ENCODE measurements at places on chromosomes 11 and 22.

- DNase-seq, result no peak
Observed at GRCh38 chr22:22086501-22087158, 104.0 kb upstream of the TOP3B start.

- DNase-seq, result no peak
Observed at GRCh38 chr11:77370217-77370616, 68.7 kb upstream of the GDPD4 start.

DNA sequence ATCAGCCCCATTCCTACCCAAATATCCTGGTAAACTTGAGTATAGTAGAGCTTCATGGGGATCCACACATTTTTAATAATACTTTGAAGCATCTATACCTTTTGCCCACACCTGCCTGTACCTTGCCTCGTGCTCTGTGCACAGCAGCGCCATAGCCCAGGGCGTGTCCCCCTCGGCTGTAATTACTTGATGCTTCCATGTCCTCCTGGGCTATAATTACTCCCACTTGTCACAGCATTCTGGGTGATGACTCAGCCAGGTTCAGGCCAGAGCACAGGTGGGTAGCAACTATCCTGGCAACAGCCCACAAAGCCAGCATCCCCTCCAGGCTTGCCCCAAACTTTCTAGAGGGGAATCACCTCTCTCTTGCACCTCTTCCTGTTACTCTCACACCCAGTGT, 23.7 kb upstream of the SLC36A4 start:
- DNase-seq, result no peak

- no peak for DNase-seq
Observed at GRCh38 chr11:127619946-127620345, 619.4 kb upstream of the KIRREL3 start.

GRCh38 chr22:25749420-25750169, 7.6 kb downstream of the MYO18B start:
- DNase-seq, result no peak

DNA sequence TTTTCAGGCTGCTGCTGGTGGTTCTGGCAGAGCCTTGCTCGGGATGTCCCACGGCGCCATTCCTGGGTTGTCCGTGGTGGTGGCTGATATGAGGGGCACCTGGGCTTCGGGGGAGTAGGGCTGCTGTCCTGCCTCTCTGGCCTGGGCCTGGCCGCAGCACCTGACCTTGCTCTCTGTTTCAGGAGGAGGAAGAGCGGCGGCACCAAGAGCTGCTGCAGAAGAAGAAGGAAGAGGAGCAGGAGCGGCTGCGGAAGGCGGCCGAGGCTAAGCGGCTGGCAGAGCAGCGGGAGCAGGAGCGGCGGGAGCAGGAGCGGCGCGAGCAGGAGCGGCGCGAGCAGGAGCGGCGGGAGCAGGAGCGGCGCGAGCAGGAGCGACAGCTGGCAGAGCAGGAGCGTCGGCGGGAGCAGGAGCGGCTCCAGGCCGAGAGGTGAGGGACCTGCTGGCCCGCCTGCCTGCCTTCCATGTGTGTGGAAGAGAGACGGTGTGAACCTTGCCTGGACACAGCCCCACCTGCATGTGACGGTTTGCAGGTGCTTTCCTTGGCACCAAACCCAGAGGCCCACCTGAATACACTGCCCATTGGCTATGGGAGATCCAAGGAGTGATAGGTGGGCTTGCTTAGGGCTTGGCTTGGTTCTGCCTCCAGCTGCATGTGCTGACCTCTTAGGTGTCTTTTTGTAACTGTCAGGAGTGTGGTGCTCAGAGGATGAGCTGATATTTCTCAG, 22.8 kb downstream of the INCENP start:
- DNase-seq, result no peak

- no peak for DNase-seq
Observed at GRCh38 chr11:36402568-36403170, 106.6 kb downstream of the PRR5L start.

DNA sequence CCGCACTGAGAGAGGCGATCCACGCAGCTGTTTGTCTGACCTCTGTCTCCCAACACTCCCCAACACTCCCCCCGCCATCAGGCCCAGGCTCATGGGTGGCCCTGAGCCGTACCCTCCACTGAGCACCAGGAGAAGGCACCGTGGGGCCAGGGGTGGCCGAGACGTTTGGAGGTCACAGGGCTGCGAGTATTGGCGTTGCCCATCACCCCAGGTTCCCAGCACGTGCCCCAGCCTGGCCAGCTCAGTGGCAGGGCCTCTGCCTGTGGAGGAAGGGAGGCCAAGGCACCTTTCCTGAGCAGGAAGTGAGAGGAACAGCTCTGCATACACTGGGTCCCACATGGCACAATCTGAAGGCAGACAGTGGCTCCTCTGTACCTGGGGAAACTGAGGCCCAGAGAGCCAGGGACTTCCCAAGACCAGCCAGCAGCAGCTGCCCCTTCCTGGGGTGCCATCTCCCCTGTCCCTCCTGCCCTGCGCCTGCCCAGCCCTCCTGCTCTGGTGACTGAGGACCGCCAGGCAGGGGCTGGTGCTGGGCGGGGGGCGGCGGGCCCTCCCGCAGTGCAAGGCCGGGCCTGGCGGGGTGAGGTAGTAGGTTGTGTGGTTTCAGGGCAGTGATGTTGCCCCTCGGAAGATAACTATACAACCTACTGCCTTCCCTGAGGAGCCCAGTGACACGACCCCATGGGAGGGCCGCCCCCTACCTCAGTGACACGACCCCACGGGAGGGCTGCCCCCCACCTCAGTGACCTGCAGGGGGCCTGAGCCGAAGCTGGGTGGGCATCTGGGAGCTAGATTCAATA, 37.0 kb upstream of the PPARA start:
- DNase-seq, result no peak

- DNase-seq, result no peak
Observed at GRCh38 chr22:45983797-45984196, 6.8 kb upstream of the WNT7B start.

- DNase-seq, result no peak
Observed at GRCh38 chr11:19615341-19616183, 97.1 kb upstream of the NAV2 start.

DNA sequence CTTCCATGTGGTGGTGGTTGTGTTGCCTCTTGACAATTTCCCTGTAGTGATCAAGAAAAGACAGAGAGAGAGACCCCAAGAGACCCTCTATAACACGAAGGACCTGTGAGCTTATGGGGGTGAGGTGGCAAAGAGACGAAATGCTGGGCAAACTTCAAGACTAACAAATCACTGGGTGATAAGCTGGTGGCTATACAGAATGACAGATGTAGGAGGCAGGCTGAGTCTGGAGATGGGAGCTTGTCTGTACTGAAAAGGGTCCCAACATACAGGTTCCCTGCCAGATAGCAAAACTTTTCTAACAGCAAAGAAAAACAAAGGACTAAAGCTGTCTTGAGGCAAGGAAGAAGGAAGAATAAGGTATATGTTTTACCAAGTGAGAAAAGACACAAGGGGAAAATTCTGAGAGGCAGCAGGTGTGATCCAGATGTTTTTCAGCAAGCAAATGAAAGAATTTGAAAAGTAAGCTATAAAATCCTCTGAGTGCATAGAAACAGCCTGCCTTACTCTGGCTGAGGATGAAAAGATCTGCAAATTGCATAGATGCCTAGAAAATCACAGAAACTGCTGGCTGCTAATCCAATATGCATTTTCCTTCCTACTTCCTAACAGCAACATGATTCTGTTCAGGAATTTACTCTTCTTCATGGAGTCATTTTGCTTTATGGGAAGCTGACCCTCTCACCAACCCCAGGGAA, 21.9 kb upstream of the LYVE1 start:
- DNase-seq, result no peak

- no peak for DNase-seq
Observed at GRCh38 chr11:72326151-72326848, 82.3 kb upstream of the PHOX2A start.

GRCh38 chr22:35014812-35015211, 51.1 kb upstream of the ISX start:
- DNase-seq, result no peak

DNA sequence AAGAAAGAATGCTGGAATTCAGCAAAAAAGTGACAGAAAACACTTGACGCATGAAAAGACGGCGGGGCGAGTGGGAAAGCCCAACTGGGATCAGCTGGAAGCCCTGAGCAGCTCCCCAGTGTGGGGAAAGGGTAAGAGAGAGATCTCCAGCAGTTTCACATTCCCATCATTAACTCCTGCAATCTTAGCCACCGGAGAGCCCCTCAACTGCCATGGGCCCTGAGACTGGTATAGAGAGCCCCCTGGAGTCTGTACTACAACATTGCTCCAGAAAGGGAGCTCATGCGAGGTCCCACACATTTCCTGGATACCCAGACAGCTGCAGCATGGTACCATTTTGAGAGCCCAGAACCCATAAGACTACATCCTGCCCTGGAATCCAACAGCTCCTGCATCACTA, 31.1 kb downstream of the MRGPRX4 start:
- DNase-seq, result no peak

DNA sequence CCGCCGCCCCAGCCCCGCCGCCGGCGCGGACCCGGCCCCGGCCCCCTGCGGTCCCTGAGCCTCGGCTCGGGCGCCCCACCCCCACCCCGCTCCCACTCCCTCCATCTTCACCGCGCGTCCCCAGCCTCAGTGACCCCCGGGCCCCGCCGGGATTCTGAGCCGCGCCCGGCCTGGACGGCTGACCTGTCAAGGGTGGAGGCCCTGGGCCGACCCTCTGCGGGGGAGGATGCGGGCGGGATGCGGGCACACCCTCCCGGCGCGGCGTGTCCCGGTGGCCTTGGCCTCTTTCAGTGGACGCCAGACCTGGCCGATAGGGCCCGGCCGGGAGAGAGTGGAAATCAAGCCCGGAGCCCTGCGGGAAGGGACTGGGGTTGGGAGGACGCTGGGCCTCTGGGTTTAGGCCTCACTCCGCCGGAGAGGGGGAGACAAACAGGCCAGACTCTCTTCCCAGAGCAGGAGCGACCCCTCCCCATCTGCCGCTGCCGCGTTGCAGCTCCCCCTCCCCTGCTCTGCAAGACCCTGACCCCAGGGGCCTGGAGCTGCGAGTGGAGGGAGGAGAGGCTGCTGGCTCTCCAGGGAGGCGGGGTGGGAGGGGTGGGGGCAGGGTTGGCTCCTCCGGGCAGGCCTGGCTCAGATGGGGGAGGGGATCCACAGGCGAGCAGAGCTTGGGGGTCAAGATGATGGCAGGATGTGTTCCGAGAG, 525 bp downstream of the MAPK8IP2 start:
- DNase-seq, result peak; percentile 45

DNA sequence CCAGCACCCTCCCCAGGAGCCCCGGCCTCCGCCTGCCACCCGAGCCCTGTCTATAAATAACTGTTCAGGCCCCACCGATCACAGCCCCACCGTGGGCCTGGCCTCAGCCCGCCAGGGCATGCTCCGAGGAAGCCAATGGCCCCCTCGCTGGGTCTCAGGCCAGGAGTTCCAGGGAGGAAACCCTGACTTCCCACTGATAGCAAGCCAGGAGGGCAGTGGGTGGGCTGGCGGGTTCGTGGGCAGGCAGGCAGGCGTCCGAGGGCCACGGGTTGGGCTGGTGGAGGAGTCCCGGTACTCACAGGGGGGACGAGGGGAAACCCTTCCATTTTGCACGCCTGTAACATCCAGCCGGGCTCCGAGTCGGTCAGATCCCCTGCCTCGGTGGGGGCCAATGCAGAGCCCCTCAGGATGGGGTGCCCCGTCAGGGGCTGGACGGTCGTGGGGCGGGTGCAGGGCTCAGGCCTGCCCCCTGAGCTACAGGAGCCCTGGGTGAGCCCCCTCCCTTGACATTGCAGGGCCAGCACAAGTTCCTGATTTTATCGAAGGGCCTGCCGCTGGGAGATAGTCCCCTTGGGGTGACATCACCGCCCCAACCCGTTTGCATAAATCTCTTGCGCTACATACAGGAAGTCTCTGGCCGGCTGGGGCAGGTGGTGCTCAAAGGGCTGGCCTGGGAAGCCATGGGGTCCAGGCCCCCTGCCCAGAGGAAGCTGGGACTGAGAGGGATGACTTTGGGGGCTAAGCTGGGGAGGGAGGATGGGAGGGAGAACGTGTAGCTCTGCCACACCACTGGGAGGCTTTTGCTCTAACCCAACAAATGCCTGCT, at the start of gene SPI1:
Gene SPI1 (minus strand): TSS at position 538 of the 826 bp plus-strand sequence. CDS start 194 bp downstream, at position 344.
- no peak for DNase-seq

- no peak for DNase-seq
Observed at GRCh38 chr11:130486391-130486836, 38.0 kb downstream of the ADAMTS15 start.

GRCh38 chr22:45946805-45947600, 30.0 kb downstream of the WNT7B start:
- no peak for DNase-seq

DNA sequence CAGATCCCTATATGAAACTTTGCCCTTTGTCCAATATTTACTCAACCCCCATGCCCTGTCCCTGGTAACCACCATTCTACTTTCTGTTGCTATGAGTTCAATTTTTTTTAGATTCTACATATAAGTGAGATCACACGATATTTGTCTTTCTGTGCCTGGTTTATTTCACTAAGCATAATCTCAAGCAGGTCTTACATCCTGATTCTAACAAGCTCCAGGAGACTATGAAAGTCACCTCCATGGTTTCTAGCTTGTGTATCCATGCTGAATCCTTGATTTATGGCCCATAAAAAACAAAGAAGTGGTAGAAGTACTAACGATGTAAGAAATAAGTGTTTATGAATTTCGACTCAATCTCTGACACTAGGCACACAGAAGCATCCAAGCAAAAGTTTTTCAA, 68.0 kb downstream of the OR5AK2 start:
- no peak for DNase-seq

DNA sequence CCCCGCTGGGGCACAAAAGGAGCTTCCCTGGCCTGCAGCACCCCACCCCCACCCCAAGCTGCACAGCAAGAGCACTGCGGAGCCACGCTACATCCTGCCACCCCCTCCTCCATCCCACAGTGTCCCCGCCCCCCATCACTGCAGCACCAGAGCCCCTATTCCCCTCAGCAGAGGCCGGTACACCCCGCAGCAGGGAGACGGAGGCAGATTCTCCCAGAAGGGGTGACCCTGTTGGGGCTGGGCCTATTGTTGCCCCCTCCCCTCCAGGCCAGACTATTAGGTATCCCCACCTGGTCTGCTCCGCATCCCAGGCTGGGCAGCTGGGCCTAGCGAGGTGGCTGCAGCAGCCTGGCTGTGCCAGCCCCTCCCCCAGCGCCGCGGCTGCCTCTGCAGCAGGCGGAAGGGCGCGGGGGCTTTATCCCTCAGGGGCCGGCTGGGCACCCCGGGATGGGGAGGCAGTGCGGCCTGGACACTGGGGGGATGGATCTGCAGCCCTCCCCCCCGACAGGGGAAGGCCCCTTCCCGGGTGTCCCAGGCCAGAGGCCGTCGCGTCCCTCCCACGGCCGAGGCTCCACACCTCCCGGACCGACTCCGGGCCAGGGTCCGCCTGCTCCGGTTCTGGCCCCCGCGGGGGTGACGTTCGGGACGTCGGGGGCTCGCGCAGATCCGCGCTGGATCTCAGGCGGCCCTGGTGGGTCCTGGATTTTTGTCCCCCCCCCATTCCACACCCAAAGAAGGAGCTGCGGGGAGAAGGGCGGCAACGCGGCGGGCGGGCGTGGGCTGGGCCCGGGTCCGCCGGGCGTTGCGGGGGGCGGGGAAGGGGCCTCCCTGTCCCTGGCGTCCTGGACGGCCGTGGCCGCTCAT, 943 bp downstream of the DUSP8 start:
- DNase-seq, result no peak

DNA sequence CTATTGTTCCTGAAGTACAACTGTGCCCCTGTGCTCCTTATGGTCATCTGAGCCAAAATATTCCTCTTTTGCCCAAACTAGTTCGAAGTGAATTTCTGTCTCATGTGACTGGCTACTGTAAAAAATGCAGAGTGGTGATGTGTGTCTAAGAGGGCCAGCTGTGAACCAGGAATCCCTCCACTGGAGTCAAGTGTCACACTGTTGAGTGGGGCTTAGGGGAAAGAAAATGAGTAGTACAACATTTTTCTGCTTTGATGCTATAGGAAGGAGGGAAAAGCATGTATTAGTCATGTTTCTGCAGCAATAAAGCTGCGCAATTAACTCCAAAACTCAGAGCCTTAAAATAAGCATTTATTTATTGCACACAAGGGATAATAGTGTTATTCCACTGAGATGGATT, 39.8 kb upstream of the HMGXB4 start:
- DNase-seq, result no peak

All from RWPE2 (cell line).